ENCODE measurements at places on chromosomes 3 and 15.

- peak; percentile 53 for DNase-seq
Observed at GRCh38 chr3:192899540-192899982, 18.1 kb downstream of the MB21D2 start.

GRCh38 chr3:168155303-168155702 is 59.6 kb upstream of the GOLIM4 start:
- no peak for DNase-seq

GRCh38 chr3:13713396-13713795 is 164.5 kb downstream of the FBLN2 start:
- DNase-seq: no peak

DNA sequence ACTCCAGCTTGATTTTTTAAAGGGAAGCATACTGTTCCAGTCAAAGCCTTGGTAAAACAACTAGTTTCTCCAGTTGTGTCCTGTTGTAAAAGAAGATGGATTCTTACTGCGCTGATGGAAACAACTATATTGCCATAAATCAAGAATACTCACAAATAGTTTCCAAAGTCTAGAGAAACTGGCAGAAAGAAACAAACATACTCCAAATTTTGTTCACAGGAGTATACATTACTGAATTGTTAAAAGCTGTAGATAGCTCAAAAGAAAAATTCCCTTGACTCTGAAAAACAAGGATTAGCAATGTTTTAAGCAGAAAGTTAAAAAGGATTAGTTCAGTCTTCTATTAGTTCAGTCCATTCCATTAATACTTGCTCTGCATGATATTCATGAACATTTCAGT is 27.6 kb downstream of the SORD start:
- no peak for DNase-seq

DNA sequence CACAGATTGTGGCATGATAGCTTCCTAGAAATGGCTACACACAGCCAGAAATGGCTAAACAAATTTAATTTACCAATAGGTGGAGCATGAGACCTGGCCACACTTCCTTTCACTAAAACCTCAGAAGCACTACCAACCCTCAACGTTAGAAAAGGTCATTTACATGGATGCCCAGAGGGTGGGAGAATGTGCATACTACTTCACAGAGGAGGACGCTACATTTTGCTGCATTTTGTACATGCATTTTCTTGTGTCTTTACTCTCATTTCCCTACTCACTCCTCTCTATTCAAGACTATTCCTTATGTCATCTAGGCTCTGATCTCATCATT is 40.1 kb downstream of the C2CD4B start:
- DNase-seq: no peak

DNA sequence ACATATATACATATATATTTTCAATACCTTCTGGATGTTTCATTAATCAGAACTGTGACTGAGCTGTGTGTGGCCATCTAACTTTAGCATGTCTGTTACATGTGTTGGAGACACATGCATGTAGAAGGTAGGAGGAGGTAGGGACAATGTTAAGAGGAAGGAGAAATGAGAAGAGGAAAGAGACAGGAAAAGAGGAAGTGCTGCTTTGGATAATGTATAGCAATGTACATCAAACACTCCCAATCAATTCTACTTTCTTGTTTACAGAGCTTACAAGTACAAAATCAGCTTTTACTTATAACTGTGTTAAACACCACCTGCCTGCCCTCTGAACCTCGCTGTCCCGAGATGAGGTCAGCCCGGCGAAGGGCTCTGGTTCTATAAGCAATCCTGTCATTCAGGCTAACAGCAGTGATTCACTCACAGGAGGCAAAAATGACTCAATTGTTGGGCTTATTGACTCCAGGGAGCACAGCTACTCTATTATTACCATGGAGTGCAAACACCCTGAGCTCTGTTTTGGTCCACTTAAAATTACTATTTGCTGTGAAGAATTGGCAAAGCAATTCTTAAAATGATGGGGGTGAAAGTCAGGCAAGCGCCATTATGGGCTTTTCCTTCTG is 188.9 kb downstream of the MEIS2 start:
- no peak for DNase-seq

GRCh38 chr3:45564172-45564571 is 30.4 kb upstream of the LIMD1 start:
- DNase-seq: no peak

- no peak for DNase-seq
Observed at GRCh38 chr15:62249501-62249900, 84.4 kb upstream of the C2CD4B start.
